ENCODE measurements at places on chromosomes 2 and 18. TPM values are rescaled to one million over a fixed set of nuclear protein-coding genes. Genes with fewer than 3 reads are reported as not detected.

The FHL2 gene
- 163 TPM for total RNA-seq

The TUBB8B gene
- not detected for total RNA-seq

The ECEL1 gene
- total RNA-seq: not detected

The DNPEP gene
- 79.9 TPM for total RNA-seq

The FARP2 gene
- 29.4 TPM for total RNA-seq

The ITGA6 gene
- 26.8 TPM for total RNA-seq

The RBM44 gene
- total RNA-seq: not detected

The PRSS56 gene
- not detected for total RNA-seq

The SLC16A14 gene
- 2.5 TPM for total RNA-seq

The PPP1R1C gene
- 3.3 TPM for total RNA-seq

The CACNB4 gene
- total RNA-seq: 0.31 TPM

The C2orf66 gene
- total RNA-seq: not detected

The SLC38A11 gene
- not detected for total RNA-seq

The UGT1A6 gene
- 2.6 TPM for total RNA-seq

GRCh38 chr2:122980671-122981070 lies 1044.4 kb upstream of the CNTNAP5 start:
- DNase-seq: no peak

DNA sequence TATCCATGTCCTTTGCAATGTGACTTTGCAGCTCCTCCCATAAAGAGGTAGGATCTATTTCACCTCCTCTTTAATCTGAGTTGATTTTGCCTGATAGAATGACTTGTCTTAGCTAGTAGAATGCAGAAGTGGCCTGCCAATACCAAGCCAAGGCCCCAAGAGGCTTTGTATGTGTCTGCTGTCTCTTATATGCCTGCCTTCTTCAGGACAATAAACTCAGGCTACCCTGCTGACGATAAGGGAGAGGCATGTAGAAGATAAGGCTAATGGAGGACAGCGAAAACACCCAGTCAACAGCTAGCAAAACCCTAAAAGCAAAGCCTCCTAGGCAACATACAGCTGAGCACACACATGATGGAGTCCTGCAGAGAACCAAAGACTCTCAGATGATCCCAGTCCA lies 1.8 kb upstream of the ZC3H8 start:
- no peak for DNase-seq

GRCh38 chr2:133986881-133987795 lies 266.7 kb upstream of the MGAT5 start:
- no peak for DNase-seq

GRCh38 chr18:22488554-22488953 lies 70.8 kb upstream of the CTAGE1 start:
- DNase-seq: no peak

GRCh38 chr2:85656468-85656867 lies 11.5 kb downstream of the SFTPB start:
- DNase-seq: no peak

DNA sequence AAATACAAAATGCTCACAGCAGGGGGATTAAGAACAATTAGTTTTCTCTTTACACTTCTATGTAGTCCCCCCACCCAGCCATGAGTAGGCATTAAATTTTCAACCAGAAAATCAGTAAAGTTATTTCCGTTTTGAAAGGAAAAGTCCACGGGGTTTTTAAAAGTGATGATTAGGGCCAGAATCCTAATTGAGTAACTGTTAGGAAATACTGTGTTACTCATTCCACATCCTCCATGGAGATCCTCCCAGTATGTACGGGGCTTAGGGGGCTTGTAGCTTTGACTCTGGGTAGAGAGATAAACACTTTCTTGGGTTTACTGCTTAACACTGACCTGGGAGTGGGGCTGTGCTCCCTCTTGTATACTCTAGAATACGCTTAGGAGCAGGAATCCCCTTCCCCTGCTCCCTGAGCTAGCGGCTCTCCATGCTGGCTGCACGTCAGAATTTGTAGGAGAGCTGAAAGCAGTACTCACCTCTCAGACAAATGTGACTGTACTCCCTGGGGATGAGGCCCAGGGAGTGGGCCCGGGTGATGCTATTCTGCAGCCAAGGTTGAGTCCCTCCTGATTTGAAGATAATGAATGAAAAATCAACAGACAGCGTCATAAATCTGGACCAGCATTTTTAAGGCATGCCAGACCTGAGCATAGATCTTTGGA lies 100.5 kb downstream of the SLC4A3 start:
- DNase-seq: no peak

DNA sequence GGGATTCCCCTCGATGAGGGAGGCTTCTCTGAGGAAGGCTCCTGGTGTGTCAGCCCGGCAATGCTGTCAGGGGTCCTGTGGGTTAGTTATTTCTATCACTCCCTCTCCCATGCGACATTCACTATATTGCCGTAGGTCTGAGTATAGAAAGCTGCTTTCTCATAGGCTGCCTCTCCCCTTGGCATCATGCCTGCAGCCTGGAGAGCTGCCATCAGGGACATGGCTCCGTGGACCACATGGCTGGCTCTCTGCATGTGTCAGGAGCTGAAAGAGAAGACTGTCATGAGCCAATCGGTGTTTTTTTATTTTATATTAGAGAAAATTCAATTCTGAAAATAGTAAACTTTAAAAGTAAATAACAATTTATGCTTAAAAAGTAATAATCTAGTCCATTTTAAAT lies 198.0 kb downstream of the CDH20 start:
- DNase-seq: peak; percentile 29

- no peak for DNase-seq
Measured at GRCh38 chr2:18614041-18614440, 24.7 kb upstream of the NT5C1B start.

- DNase-seq: no peak
Measured at GRCh38 chr2:12861344-12861930, 144.7 kb downstream of the TRIB2 start.

DNA sequence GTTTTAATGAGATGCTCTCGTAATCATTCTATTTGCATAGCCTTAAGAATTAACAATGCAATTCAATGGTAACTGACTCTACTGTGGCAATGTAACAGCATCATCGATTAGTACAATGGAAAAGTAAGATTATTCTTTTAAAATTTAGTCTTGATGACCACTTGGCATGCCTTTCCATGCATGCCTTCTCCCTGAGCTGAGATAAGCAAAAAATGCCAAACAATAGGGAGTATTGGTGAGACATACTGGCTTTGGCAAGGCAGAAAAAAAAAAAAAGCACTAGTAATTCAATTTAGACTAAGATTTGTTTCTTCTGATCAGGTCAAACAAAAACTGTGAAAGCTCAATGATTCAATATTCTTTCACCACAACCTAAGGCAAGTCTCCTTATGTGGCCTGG lies 110.8 kb upstream of the TRIB2 start:
- no peak for DNase-seq

GRCh38 chr2:39875182-39875913 lies 96.3 kb upstream of the THUMPD2 start:
- peak; percentile 92 for DNase-seq

GRCh38 chr2:106147159-106147558 lies 46.9 kb downstream of the UXS1 start:
- DNase-seq: peak; percentile 11

DNA sequence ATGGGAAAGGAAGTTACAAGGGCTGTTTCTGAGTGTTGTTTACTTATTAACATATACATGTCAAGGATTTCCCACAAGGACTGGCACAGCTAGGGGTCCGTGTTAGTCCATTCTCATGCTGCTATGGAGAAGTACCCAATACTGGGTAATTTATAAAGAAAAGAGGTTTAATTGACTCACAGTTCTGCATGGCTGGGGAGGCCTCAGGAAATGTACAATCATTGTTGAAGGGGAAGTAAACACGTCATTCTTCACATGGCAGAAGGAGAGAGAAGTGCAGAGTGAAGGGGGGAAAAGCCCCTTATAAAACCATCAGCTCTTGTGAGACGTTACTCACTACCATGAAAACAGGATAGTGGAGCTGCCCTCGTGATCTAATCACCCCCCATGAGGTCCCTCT lies 128.9 kb upstream of the CELF4 start:
- DNase-seq: no peak

- no peak for DNase-seq
Measured at GRCh38 chr18:58222432-58223125, 178.6 kb downstream of the NEDD4L start.

DNA sequence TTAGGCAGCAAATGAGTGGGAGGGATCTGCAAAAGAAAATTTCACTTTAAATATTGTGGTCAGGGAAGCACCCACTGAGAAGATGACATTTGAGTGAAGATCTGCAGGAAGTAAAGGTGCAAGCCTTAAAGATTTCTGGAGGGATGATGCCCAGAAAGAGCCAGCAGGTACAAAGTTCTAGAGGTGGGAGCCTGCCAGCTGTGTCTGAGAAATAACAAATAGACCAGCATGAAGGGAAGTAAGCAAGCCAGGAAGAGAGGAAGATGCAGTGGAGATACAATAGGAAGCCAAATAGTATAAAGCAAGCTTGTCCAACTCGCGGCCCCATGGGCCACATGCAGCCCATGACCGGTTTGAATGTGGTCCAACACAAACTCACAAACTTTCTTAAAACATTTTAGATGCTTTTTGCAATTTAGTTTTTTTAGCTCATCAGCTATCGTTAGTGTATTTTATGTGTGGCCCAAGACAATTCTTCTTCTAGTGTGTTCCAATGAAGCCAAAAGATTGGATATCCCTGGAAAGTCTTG lies 489.9 kb downstream of the DCC start:
- no peak for DNase-seq

- no peak for DNase-seq
Measured at GRCh38 chr18:79754022-79754761, 43.5 kb upstream of the KCNG2 start.

- no peak for DNase-seq
Measured at GRCh38 chr2:55838653-55839052, 84.9 kb downstream of the EFEMP1 start.

- no peak for DNase-seq
Measured at GRCh38 chr2:240309214-240309613, 126.2 kb upstream of the GPC1 start.

- DNase-seq: peak; percentile 36
Measured at GRCh38 chr2:36618381-36618780, 20.4 kb upstream of the FEZ2 start.

DNA sequence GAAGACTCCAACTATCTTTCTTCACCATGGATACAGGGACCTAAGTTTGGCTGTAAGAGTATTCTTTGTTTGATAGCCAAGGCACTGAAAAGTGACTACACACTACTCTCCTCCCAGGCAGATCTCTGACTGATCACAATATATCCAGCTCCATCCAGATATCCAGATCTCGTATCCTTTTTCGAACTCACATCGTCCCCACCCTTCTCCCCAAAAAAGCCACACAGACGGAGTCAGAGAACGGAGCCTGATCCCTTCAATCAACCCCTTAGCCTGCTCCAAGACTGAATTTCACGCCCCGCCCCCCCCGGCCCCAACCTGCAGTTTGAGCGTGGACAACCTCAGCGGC lies 533 bp downstream of the DHX57 start:
- no peak for DNase-seq

DNA sequence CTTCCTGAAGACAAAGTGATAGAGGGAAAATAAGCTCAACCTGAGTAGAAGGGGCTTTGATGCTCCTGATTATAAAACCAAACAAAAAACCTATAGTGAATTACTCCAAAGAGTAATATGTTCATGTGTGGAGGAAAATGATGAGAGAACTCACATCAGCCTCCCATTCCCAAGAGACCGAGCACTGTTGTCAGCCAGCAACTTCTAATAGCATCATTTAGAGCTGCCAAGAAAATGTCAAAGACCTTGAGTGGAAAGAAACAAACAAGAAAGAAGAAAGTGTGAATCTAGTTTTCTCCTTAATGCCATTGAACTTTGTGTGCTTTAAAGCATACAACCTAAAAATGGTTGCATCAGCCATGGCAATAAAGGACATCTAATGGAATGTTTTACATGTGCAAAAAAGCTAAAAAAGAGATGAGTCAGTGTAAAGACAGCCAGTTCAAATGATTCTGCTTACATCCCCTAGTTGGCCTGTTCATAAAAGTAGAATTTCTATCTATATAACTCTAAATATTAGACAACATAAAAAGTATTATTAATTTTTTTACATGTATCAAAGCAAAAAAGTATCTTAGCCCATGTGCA lies 1066.2 kb downstream of the TDRD15 start:
- no peak for DNase-seq

- no peak for DNase-seq
Measured at GRCh38 chr2:225411452-225411851, 11.9 kb downstream of the NYAP2 start.

DNA sequence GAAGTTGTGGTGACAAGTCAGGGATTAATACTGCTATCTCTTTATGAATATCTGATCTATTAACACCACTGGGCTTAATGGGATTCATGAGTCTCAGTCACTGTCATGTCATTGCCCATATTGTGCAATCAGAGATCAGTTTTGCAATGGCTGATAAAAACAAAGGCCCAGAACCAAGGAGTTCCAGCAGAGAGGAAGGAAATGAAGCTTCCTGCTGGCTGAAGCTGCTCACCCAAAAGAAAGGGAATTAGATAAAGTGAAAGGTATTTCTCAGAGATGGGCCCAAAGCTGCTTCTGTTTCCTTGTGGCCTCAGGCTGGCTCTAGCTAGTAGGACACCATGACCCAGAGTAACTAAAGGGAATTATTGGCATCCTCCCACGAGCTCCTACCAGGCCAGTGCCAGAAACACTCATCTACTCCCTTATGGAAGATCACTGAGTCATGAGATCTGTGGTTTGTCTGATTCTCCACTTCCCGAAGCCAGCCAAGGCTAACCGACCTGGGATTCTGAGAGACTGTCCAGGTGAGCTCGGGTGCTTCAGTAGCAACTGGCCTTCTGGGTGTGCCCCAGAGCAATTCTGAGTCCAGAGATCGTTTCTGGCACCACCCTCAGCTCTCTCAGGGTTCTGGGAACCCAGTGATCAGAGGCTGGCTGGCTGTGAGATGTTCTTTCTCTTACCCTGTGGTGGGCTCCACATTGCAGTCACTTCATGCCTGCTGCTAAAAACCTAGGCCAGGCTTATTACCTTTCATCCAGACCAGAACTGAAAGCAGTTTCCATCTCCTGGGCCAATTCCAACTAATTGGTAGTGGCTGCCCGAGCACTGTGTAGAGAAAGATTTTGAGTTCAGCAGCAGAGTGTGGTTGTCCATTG lies 129.5 kb upstream of the PELI1 start:
- DNase-seq: peak; percentile 58

- no peak for DNase-seq
Measured at GRCh38 chr2:190515687-190516086, 18.8 kb downstream of the NEMP2 start.

- DNase-seq: no peak
Measured at GRCh38 chr18:42025974-42026625, 71.1 kb downstream of the PIK3C3 start.

- no peak for DNase-seq
Measured at GRCh38 chr18:8330575-8330974, 278.7 kb upstream of the RAB12 start.

Measured in H4 (cell line).